ENCODE measurements at places on chromosomes 3 and 15. TPM values are rescaled to one million over a fixed set of nuclear protein-coding genes. Genes with fewer than 3 reads are reported as not detected.

The KLHL6 gene
- total RNA-seq, result not detected

The TMEM45A gene
- 4.1 TPM for total RNA-seq

The TICRR gene
- 8.5 TPM for total RNA-seq

The SLC6A6 gene
- total RNA-seq, result 4.6 TPM

The OR5K2 gene
- not detected for total RNA-seq

The C3orf85 gene
- total RNA-seq, result not detected

The FOXB1 gene
- not detected for total RNA-seq

The CD96 gene
- not detected for total RNA-seq

The TMIE gene
- total RNA-seq, result 0.26 TPM

The TF gene
- 0.12 TPM for total RNA-seq

The SUCLG2 gene
- 55.6 TPM for total RNA-seq

The CTXN2 gene
- not detected for total RNA-seq

The SI gene
- not detected for total RNA-seq

The TNIK gene
- total RNA-seq, result 4.3 TPM

Measured in MCF 10A (cell line).